ENCODE measurements at places on chromosomes 6 and 20. TPM values are rescaled to one million over a fixed set of nuclear protein-coding genes. Genes with fewer than 3 reads are reported as not detected.

Gene DOK5
- 1.3 TPM for total RNA-seq

DNA sequence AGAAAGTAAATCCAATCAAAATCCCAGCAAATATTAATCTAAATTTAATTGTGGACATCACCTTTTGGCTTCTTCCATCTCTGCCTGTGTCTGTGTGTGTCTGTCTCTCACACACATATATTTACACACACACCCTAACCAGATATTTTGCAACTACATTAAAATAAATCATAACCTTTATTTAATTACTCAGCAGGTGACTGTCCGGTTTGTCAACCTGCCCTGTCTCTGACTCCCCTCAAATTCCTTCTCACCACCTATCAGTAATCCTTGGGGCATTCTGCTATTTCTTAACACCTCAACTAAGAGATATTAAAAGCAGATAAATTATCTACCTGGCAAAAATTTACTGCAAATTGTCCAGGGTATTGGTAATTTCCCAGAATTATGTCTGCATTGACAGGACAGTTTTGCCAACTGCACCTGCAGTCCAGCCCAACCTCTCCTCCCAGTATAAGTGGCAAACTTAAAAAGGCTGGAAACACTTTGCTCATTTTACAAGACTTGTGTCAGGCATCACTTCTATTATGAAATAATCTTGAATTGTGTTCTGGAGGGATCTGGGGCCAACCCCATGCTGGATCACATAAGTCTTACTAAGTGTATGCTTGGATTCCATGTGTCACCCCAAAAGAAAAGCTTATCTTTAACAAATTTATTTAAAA lies 216.1 kb downstream of the GMDS start:
- no peak for DNase-seq

- no peak for DNase-seq
These were observed 71.1 kb downstream of the DST start for GRCh38 chr6:56571605-56572004.

DNA sequence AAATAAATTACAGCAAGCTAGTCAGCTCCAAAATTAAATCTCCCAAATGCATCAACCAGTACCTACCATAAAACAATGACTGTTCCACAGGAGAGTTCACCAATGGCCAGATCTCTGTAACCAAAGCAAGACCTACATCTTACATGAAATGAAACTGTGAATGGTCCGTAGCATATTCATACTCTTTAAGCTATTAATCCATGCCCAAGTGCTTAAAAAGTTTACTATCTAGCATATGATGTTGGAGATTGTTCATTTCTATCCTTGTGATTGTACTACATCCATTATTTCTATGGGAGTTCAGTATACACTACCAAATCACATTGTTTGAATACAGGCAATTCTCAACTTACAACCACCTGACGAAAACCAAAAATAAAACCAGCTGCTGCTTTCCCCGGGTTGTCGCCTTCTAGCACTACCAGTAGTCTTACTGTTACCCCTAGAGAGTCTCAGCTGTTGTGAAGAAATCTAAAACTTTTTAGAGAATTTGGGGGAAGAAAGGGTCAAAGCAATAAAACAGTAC lies 38.0 kb downstream of the HIVEP2 start:
- no peak for DNase-seq

Gene ATF6B
- total RNA-seq = 17.3 TPM

GRCh38 chr6:100850174-100850573 lies 31.0 kb downstream of the ASCC3 start:
- DNase-seq = no peak

Gene LY6G5C
- 0.64 TPM for total RNA-seq

Gene OLIG3
- total RNA-seq = not detected

GRCh38 chr6:47724300-47724699 lies 25.9 kb downstream of the ADGRF4 start:
- no peak for DNase-seq

DNA sequence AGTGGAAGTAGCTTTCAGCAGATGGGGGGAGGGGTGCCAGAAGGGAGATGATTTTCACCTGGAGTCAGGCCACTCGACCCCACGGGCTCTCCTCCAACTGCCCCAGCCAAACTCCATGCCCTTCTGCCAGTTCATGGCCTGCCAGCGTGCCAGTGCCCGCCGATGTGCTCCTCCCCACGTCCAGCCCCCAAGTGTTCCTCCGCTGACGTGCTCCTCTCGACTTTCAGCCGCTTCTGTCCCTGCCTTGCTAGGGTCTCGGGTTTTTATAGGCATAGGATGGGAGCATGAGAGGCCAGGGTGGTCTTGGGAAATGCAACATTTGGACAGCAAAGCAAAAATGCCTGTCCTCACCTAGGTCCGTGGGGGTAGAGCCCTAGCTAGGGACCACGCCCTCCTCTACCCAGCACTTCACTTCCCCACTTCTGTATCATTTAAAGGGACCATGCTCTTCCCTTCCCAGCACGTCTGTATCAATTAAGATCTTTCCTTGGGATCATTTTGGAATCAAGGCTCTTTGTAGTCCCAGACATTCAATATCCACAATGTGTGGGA lies 54.4 kb downstream of the PRND start:
- DNase-seq = no peak

- no peak for DNase-seq
These were observed 75.1 kb downstream of the SLX4IP start for GRCh38 chr20:10510216-10510615.

DNA sequence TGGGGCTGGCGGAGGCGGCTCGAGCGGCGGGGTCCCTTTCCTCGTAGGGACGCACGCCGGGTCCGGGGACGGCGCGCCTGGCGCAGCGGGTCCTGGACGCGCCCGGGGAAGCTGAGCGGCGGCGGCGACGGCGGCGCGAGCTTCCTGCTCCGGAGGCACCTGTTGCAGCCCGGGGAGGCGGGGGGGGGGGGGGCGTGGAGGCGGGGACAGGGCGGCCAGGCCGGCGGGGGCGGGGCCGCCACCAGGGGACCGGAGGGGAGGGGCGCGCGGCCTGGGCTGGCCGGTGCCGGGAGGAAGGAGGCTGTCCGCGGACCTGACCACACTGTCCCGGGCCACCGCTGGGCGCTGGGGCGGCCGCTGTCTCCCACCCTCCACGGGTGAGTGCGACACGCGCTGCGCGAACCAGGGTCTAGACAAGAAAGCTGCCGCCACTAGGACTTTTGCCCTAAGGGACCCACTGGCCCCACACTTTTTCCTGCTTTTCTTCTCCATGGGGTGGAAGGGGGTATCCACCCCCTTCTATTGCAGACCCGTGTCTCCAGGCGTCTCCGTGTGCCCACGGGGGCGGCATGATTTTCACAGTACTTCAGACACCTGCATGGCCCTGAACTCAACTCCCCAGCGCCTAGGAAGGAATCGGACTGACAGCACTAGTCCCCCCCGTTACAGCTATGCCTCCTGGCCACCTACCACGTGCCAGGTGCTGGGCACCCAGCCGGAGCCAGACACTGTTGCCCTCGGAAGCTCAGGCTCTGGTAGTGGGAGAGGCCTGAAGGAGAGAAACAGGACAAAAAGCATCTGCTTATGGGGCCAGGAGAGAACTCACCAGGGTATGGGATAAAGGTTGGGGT lies at the start of gene NFATC2:
Gene NFATC2 (minus strand): TSS at position 149 of the 851 bp plus-strand sequence. CDS start 220 bp downstream, outside the sequence.
- no peak for DNase-seq

Gene SULF2
- total RNA-seq = 3.5 TPM

Gene MOG
- total RNA-seq = not detected

GRCh38 chr6:143196525-143197225 lies 136.0 kb downstream of the AIG1 start:
- peak; percentile 21 for DNase-seq

GRCh38 chr20:16005021-16005914 lies 568.0 kb downstream of the KIF16B start:
- DNase-seq = no peak

Gene ENPP1
- total RNA-seq = 6.0 TPM

- peak; percentile 5 for DNase-seq
These were observed 91.3 kb downstream of the PDE10A start for GRCh38 chr6:165571721-165572132.
